NCI-H460 (cell line): ENCODE measurements at places on chromosomes 11 and 22. TPM values are rescaled to one million over a fixed set of nuclear protein-coding genes. Genes with fewer than 3 reads are reported as not detected.

GGT5 gene
- not detected in 2 replicates for total RNA-seq

PARVA gene
- total RNA-seq, result 7.7 and 9.7 TPM in 2 replicates

POLR2F gene
- total RNA-seq, result 37.4 and 50.0 TPM in 2 replicates

COMT gene
- total RNA-seq, result 90.3 and 100 TPM in 2 replicates

ALX4 gene
- 0.62 and 0.81 TPM in 2 replicates for total RNA-seq

EMID1 gene
- 0.07 TPM in 1 of 2 replicates, not detected in the other for total RNA-seq

GUCY1A2 gene
- total RNA-seq, result 2.3 and 2.5 TPM in 2 replicates

MMP12 gene
- not detected in 2 replicates for total RNA-seq

PKP3 gene
- 27.0 and 27.7 TPM in 2 replicates for total RNA-seq

OR4A16 gene
- total RNA-seq, result not detected in 2 replicates

LIPT2 gene
- 2.1 and 5.1 TPM in 2 replicates for total RNA-seq

MMP13 gene
- not detected in 2 replicates for total RNA-seq

DNA sequence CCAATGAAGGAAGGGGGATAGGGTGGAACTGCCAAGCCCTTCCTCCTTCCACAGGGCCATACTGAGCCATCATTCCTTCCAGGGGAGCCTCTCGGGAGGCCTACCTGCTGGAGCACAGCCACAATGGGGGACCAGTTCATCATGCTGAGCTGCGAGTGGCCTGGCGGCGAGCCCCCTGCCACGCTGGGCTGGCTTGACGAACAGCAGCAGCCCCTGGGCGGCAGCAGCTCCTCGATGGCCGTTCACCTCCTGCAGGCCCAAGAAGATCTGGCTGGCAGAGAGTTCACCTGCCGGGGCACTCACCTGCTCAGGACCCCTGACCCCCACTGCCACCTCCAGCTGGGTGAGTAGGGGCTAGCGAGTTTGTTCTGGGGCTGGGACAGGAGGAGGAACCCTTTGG lies 5.9 kb downstream of the VSIG10L2 start:
- no peak for DNase-seq

GRCh38 chr11:70176940-70177689 lies 26.0 kb upstream of the FADD start:
- peak; percentile 25 for DNase-seq

DNA sequence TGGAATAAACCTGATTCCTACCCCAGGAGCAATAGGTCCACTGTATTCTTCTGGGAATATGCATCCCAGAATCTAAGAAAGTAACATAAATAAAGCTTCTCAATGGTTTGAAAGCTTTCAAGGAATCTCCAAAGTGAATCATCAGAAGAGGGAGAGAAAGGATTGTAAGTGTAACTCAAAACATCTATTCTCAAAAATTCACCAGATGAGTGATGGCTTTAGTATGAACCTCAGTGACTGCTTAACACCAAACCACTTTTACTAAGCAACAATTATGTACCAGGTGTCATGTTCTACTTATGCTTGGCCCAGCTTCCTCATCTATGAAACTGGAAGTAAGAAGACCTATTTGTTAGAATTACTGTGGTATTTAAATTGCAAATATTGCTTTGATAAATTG lies 7.4 kb downstream of the RAB38 start:
- no peak for DNase-seq

DNA sequence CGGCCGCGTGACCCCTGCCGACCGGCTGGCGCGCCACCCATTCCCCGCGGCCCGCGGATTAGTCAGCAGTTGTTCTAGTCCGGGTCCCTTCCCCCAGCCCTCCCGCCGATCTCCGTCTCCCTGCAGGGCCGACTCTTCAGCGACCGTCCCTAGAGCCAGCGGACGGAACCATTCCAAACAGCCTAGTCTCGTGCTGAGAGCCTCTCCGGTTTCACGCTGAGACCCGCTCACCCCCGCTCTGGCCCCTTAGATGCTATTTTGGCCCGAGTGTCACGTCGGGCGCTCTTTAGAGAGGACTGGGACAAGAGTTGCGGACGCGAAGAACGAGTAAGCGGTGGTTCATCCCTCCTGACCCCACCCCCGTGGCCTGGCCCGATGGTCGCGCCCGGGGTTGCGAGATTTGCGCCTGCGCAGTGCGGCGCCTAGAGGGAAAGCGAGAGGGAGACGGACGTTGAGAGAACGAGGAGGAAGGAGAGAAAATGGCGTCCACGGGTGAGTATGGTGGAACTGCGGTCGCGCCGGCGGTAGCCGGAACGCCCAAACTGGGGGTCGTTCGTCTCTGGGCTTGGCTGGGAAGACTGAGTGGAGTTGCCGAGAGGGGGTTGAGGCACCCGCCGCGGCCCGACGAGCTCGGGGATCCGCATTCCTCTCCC lies at the start of the genes EWSR1 and RHBDD3:
EWSR1 (plus strand) TSS at position 411 of the 653 bp plus-strand sequence; CDS start at position 480, 69 bp downstream.
RHBDD3 (minus strand) TSS at position 124 of the 653 bp plus-strand sequence. CDS start 2,355 bp downstream, outside the sequence.
- peak; percentile 91 for DNase-seq

GRCh38 chr11:13713982-13714381 lies 45.5 kb downstream of the FAR1 start:
- no peak for DNase-seq

DNA sequence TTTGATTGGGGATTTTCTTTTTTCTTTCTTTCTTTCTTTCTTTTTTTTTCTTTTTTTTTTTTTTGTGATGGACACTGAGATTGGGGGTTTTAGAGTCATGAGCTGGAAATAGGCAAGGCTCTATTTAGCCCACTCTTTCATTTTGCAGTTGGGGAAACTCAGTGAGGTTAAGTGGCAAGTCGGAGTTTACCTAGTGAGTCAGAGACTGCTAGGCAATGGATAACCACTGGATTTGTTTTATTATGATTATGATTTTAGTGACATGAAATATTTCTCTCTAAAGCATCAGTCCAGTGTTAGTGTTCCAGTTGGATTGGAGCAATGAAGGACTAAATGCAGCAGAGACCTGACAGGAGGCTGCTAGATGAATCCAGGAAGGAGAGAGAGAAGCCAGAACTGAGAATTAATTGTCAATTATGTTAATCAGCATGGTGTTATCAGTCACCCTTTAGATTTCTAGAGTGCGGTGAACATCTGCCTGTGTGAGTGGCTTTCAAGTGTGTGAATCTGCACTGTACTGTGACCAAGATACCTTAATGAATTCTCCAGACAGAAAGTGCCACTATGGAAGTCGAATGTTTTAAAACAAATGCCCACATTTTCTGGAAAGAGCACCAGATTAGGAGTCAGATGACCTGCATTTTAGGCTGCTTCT lies 10.9 kb downstream of the BMAL1 start:
- DNase-seq, result no peak

DNA sequence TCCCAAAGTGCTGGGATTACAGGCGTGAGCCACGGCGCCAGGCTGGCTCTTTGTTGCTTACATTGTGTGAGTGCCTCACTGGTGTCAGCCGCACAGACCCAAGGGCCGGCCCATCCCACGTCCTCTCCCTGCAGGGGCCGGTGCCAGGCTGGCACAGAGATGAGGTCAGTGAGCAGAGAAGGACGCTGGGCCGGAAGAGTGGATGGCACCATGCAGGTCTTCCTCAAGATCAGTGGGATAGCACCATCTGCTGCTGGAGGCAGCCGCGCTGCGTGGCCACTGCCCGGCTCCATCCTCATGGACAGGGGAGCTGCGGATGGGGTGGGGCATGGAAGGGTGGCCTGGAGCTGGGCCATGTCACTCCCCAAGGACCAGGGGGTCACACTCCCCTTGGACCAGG lies 22.0 kb upstream of the FGF4 start:
- DNase-seq, result no peak

DNA sequence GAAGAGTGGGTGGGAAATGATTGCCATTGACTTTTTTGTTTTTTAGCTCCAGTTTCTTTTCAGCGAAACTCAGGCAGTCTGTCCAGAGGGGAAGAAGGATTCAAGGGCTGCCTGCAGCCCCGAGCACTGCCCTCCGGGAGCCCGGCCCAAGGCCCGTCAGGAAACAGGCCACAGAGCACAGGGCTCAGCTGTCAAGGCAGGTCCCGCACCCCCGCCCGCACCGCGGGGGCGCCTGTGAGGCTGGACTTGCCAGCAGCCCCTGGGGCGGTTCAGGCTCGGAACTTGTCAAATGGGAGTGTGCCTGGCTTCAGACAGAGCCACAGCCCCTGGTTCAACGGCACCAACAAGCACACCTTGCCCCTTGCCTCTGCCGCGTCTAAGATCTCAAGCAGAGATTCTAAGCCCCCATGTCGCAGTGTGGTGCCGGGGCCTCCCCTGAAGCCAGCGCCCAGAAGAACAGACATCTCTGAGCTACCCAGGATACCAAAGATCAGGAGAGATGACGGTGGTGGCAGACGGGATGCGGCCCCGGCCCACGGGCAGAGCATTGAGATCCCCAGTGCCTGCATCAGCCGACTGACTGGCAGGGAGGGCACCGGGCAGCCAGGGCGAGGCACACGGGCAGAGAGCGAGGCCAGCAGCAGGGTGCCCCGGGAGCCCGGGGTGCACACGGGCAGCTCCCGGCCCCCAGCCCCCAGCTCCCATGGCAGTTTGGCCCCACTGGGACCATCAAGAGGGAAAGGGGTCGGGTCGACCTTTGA lies 8.6 kb downstream of the IRF7 start:
- DNase-seq, result no peak

- no peak for DNase-seq
Observed at GRCh38 chr11:128407962-128408361, 179.4 kb downstream of the ETS1 start.

DNA sequence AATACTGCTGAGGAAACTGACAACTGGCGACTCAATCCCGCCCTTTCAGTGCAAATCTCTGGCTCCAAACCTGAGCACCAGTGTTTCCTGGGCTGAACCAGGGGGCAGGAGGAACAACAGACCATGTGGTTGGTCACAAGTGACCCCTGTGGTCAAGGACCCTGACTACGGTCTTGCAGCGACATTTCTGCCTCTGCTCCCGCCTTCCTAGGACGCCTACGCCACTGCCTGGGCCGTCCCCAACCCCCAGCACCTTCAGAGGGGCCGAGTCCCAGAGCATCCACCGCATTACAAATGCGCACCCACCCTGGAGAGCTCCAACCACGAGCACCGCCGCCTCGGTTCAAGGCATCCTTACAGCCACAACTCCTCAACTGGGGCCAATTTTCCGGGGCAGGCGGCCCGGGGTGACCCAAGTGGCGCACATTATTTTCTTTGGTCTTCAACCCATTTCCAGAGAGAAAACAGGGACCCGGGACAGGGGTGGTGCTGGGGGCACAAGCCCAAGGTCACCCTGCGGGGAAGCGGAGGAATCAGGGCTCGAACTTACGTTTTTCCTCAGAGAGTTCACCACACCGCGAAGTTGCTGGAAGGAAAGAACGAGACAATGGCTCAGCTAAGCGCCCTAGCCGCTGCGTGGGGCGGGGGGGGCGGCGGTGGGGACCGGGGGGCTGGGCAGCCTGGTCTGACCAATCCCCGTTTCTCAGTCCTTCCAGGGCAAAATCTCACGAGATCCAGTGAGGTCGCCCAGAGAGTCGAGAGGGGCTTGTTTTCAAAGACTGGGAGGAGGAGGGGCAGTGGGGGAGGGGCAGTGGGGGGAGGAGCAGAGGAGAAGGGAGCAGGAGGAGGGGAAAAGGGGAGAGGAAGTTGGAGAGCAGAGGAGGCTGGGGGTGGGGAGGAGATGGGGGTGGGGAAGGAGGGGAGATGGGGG lies 1.8 kb downstream of the PRAME start:
- DNase-seq, result no peak

DNA sequence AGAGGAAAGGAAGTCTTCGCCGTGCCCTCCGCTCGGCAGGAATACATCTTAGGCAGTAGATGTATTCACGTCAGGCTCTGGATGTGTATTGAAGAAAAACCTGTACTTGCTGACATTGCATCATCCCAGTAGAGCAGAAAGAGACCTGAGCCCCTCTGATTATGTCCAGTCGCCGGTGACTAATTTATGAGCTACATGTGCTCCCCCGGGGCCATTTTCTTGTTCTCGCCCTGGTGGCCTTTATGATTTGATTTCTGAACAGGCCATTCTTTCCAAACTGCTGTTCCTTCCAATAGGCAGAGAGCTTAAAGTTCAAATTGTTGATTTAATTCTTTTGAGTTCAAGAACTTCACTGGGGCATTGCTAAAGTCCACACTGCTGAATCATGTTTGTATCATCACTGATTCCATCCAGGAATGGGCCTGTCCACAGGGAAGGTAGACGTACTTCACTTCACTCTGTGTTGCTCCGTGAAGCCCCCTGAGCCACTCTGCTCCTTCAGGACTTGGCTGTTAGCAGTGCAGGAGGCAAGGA lies 137.3 kb upstream of the RASSF10 start:
- DNase-seq, result no peak

- DNase-seq, result no peak
Observed at GRCh38 chr11:108370990-108371389, 96.3 kb downstream of the C11orf65 start.

GRCh38 chr11:12356944-12357655 lies 20.3 kb upstream of the PARVA start:
- no peak for DNase-seq

GRCh38 chr22:37604875-37605274 lies 3.8 kb upstream of the GGA1 start:
- DNase-seq, result no peak

GRCh38 chr22:30824096-30824495 lies 129.4 kb downstream of the OSBP2 start:
- DNase-seq, result no peak

- DNase-seq, result no peak
Observed at GRCh38 chr11:67429038-67429668, 859 bp downstream of the RPS6KB2 start.

GRCh38 chr11:117839380-117839881 lies 14.9 kb upstream of the FXYD2 start:
- DNase-seq, result no peak

DNA sequence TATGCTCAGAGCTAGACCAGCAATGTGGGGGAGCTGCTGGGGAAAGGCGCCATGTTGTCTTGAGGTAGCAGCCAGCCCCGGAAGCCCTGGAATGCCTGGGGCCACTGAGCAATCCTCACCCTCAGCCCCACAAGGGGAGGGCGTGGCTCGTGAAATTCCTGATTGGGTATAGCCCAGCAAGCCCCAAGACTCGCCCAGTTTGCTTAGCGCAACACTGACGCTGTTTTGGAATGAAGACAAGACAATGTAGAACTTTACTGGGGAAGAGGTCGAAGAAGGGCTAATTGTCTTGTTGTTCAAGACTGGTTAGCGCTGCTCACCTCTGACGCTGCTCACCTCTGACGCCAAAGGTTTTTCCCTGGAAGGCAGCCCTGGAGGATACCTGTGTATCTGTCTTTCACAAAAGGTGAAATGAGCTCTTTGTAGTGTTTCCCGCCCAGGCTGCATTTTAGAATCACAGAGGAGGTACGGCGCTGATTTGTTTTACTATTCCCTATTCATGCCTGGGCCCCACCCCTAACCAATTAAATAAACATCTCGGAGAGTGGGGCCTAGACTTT lies 47.6 kb downstream of the ST3GAL4 start:
- DNase-seq, result peak; percentile 91

DNA sequence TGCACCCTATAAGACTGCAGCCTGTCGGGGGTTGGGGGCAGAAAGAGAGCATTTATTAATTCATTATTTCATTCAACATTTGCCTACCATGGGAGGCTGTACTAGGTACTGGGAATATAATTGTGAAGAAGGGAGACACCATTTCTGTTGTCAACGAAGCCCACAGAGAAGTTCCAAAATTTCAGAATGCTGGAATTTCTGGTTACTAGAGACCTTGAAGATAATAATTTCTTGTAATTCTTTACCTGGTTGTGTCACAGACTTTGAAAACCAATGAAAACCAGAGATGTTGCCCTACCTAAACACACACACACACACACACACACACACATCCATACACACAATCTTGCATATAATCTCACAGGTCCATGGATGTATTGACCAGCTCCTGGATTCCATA lies 30.1 kb downstream of the CD44 start:
- DNase-seq, result no peak
